Activated CD4-positive, alpha-beta T cell treated with anti-CD3 and anti-CD28 coated beads, Interleukin-2, Interleukin-4, amounts not matched to agents 100 ng/mL and 50 ng/mL, durations not matched to agents 16 hours and 8 hours (primary cell): ENCODE measurements at places on chromosomes 2 and 18.
A peak's percentile ranks its signal among the peaks of the same experiment; 100 is the strongest.

GRCh38 chr2:200091126-200091525, 135.7 kb downstream of the MAIP1 start:
- no peak for DNase-seq

DNA sequence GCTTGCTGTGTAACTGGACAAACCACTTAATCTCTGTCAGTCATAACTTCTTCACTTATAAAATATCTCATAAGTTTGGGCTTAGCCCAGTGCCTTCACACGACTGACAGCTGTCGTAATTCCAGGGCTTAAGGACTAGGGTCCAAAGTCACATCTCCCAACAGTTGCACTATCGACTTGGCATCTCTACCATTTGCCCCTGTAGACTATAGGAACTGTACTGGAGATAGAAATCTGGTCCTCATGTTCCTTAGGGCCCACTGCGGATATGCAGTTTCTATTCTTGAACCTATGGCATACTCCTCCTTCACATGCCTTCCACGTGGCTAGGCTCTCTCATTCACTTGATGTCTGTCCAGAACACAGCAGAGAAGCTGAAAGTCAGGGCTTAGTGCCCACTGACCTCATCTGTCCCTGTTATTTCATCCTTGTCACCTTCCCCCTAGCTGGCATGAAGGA, 2.7 kb downstream of the ABHD1 start:
- no peak for DNase-seq

- no peak for DNase-seq
Observed at GRCh38 chr2:190545093-190545492, 10.6 kb upstream of the NEMP2 start.

- DNase-seq: no peak
Observed at GRCh38 chr2:17709897-17710296, 43.7 kb downstream of the SMC6 start.

GRCh38 chr2:47375307-47375706, 27.6 kb upstream of the MSH2 start:
- no peak for DNase-seq

DNA sequence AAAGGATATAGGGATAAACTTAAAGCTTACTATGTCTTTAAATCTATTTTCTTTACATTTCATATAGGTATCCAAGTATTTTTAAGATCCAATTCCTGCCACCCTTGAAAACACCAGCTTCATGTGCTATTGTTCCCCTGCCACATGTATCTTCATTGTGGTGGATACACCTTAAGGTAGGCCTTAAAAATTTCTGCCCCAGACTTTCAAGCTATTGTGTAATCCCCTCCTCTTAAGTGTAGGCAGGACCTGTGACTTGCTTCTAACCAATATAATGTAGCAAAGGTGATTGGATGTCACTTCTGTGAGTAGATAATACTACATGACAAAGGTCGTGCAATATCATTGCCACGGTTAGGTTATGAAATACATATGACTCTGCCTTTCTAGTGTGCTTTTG, 119.5 kb downstream of the RAD51AP2 start:
- no peak for DNase-seq

- peak; percentile 22 for DNase-seq
Observed at GRCh38 chr2:202035089-202035940, 1.7 kb downstream of the FZD7 start.

DNA sequence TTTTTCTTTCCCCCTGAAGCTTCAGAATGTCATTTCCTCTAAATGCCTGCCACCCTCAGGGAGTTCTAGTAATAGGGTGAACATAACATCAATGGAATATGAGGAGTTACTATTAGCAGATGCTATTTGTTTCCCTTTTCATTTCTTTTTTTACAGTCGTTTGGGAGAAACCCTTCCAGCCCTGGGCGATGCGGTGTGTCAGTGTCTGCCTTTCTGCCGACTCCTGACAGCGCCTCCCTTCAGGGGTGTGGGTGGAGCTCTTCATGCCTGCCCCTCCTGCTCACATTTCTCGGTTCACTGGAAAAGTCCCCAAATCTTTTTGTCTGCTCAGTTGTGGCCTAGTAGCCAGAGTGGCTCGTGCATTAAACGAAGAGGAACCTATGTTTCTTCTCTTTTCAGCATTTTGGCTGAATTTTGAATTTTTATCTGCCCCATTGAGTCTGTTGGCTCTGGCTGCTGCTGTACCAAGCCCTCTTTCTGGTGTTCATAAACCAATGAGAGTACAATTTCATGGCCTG, 72.3 kb downstream of the FMNL2 start:
- peak; percentile 39 for DNase-seq

DNA sequence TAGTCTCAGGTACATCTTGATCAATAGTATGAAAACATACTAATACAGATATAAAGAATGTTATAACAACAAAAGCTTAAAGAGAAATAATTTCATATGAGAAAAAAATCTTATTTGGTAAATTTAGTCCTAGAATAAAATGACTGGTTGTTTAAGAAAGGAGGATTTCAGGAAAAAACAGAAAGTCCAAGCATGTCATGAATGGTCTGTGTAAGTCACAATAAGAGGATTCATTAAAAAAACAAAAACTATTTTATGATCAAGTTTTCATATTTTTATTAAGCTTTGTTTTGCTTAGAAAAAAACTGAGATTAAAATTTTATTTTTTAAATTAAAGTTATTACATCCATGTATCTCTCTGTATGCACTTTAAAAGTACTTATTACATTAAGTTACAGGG, 353.9 kb upstream of the SPHKAP start:
- no peak for DNase-seq

DNA sequence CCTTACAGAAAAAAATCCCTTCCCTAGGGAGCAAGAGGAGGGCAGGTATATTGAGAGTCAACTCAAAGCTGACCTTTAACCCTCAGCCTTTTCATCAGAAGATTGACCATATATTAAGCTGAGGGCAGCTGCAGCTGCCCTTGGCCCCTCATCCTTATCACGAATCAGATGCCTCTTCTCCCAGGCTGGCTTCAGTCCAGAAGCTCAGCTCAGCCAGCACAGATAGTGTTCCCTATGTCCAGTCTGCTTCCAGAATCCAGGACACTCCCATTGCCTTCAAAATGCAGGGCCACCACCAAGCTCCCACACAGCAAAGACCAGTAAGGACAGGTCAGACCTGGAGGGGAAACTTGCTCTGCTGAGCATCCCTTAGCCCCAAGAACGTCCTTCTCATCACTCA, 146.1 kb downstream of the BCL11A start:
- DNase-seq: no peak

GRCh38 chr18:22165603-22166068, 3.8 kb upstream of the GATA6 start:
- no peak for DNase-seq

GRCh38 chr2:218711550-218711929, 905 bp downstream of the TTLL4 start:
- no peak for DNase-seq

DNA sequence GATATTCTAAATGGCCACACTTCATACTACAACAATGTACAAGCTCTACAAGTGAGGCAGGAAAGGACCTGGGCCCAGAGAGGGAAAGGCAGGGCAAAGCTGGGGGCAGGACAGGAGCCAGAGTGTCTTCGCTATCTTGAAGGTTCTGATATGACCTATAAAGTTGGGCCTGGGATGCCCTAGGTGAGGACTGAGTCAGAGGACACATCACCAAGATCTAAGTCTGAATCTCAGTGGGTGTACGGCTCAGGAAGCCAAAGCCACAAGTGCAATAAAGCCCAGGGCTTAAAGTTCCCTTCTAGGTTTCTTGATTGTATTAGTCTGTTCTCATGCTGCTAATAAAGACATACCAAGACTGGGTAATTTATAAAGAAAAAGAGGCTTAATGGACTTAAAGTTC, 219.1 kb downstream of the ALK start:
- peak; percentile 2 for DNase-seq

DNA sequence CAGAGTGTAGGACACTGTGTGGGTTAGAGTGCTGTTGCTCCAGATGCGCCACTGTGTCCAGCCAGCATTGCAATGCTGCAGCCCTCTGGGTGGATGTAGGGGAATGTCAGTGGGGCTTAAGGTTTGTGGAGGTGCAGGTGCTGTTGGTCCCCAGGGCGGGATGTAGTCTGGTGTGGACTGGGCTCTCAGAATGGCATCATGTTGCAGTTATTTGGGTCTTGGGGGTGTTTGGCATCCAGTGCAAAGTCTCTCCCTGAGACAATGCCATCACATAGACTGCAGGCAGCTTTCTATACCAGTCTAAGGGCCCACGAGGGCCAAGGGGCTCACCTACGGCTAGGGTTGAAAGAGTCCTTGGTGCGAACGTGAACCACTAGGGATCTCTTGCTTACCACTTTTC, 275.3 kb downstream of the SOX11 start:
- no peak for DNase-seq

DNA sequence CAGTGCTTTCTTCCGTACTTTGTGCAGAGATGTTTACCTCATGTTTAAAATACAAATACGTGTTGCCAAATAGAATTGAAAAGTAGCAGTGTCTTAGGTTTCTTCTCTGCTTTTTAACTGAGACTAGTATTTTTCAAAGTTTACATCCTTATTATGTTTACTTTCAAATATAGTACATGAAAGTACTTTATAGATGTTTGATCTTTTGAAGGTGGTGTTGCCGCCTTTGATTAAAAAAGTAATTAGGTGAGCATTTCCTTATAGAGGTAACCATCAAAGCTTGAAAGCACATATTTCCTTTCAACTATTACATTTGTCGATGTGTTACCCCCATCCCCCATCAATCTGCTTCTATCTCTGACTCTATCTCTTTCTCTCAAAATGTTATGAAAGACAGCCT, 87.0 kb downstream of the CERS6 start:
- DNase-seq: no peak

- DNase-seq: no peak
Observed at GRCh38 chr2:53813151-53813550, 26.3 kb downstream of the ERLEC1 start.

DNA sequence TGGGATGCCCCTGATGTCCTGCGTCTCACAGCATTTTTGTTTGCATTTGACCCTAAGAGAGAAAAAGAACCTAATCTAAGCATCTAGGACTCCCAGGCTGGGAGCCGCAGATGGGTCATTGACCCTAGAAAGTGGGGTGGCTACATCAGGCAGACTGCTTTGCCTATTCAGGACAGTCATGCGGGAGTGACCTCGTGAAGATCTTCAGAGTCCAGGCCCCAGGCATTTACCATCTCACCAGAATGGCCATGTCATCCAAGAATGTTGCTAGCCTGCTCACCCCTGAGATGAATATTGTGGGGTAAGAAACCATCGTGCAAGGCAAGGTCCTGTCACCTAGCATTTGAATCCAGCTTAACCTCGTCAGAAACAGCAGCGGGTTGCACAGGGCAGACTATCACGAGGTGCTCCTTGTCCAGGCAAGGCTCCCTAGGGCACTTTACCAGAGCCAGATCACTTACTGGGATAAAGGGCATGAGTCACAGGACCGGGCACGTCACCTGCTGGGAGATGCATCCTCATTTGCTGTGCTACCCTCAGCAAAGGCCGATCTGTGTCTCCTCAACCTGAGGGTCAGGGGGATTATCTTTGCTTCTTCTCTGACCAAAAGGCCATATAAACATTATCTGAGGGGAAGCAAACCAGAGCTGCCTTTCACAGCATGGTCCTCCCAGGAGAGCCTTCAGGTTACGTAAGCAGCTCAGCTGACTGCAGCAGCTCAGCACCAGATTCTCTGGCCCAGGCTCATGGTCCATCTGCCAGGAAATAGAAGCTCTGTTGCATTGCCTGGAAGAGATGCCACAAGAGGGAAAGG, 162.3 kb downstream of the ACKR3 start:
- no peak for DNase-seq

DNA sequence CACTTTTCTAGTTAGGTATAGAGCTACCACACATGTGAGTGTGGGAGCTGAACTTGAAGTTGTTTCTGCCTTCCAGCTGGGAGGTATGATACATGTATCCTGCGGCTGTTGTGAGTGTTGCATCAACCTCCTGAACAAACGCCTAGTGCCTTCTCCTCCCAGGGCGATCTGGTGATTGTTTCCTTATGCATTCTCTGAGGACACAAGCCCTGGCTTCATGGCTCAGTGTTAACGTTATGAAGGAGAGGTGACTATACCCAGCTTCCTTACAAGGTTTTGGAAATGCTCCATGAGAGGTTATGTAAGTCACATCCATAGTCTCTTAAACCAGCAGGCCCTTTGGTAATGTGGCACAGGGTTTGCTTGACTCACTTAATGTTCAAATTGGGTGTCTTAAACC, 64.9 kb downstream of the SPRED2 start:
- no peak for DNase-seq

DNA sequence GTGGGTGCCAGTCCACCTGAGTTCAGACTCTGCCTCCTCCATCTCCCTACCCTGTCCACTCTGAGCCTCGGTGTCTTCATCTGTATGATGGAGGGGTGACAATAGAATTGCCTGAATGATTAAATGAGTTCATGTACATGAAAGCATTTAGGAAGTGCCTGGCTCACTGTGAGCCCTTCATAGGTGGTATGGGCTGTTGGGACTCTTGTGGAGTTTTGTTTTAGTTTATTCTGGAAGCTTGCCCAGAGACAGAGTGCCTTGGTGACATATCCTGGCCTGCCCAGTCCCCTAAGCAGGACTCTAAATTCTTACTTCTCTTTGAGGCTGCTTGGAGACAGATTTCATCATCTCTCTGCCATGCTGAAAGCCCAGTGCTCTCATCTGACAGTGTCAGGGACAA, 24.5 kb upstream of the GIGYF2 start:
- DNase-seq: no peak

DNA sequence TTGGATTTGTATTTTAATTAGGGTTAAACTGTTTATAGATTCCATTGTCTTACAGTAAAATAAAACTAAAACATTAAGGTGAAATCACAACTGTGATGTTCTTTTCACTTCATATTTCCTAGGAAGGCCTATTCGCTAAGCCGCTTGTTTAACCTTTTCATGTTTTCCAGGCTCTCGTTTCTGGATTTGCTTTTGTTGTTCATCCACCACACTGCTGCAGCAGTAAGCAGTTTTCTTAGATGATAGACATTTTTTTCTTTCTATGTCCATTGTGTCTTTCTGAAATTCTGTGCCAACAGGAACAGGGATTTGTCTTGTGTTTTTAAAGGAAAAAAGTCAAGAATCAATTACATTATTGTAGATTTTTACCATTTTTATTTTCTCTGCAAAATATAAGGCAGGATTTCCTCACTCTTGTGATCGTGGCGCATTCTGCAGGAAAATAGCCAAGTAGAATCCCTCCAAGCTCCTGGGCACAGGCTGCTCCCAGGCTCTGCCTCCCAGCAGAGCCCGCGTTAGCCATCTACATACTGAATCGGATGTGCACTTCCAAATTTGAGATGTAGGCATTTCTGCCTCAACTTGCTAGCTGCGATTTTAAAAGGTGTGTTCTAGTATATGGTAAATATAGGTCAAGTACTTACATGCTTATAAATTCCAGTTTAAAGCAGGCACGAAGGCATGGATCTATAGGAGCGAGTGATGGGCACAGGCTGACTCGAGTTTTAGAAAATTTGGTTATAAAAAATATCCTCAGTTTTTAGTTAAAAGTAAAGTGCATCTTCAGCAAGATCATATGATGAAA, 10.2 kb downstream of the TSHZ1 start:
- DNase-seq: no peak

- no peak for DNase-seq
Observed at GRCh38 chr2:69926849-69927515, 12.1 kb downstream of the MXD1 start.

- no peak for DNase-seq
Observed at GRCh38 chr2:197994751-197995150, 190.4 kb downstream of the PLCL1 start.
